Stimulated activated CD8-positive, alpha-beta memory T cell treated with anti-CD3 and anti-CD28 coated beads, Interleukin-4, amount 100 ng/mL, for 24 hours (primary cell): ENCODE measurements at places on chromosomes 6 and 20.

GRCh38 chr20:4956200-4956810 is 45.0 kb downstream of the SLC23A2 start:
- no peak for DNase-seq

GRCh38 chr6:116057766-116058165 is 2.9 kb downstream of the FRK start:
- no peak for DNase-seq

DNA sequence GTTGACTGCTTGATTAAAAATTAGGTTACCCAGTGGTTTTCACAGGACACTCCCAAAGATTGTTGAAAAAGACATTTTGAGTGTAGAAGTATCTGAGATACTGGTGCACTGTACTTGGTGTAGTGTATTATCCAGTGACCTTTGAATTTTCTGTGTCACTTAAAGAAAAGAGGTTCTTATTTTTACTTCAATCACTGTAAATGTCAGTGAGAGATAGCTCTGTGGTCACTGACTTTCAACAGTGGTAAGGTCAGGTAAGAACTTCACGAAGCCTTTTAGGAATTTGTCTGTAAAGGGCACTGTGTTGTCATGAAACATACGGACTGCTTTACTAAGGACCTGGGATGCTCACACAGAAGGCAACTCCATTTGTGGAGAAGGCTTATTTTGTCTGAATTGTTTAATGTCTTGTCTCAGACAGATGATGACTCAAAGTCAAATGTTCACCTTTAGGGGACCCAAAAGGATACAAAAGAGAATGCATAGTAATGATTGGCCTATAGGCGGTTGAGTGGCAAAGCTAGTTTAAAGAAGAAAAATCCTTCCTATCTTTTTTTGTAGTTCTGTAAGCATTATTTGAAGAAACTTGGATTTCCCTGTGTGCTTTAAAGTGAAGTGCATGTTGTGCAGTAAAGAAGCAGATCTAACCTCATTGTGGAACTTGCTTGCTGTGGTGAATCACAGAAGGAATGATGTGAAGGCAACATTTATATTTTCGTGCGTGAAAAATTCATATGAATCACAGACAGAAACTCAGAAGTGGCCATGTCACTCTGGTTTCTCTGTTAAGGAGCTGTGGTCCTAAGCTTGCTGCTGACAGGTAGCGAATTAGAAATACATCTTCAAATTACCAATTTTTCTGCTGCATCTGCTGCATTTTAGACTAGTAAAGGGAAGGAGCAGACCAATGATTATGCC is 47.3 kb downstream of the ZFAND3 start:
- no peak for DNase-seq

DNA sequence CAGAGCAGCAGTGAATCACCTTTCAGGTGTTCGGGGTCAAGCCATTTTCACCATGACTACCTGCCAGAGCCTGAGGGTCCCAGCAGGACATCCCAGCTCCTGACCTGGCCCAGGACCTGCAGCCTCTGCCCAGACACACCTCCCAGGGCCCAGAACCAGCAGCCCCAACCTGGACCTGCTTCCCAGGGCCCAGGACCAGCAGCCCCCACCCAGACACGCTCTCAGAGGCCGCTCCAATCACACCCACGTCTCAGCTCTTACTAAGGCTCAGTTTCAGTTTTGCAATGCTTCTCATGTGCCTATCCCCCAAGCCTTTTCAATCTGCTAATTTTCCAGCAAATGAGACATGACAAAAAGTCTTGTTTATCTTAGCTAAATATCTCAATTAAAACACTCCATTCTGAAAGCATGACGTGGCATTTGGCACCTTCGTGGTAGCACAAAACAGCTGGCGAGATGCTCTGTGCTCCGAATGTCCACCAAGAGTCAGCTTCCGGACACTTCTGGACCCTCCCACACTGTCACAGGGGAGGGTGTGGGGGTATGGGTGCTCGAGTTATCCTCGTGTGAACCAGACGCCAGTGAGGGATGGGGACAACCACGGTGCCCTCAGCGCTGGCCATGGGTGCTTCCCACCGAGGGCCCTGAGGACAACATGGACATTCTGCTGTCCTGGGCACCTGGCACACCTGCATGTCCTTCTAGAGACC is 253.2 kb downstream of the DLL1 start:
- DNase-seq, result no peak

DNA sequence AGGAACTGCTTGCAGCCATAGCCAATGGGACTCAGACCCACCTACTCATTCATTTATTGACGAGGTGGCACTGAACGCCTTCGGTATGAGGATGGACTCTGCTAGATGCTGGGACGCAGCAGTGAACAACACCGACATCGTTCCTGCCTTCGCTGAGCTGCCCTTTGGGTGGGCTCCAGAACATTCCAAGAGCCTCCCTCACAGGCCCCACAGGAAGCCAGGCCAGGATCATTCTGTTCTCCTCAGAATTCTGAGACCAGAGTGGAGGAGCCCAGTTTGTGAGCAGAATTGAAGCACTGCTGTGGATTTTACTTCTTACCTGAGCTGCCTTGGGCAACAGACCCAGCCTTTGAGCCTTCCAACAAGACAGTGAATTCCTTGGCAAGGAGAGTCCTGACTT is 82.1 kb downstream of the KCNB1 start:
- DNase-seq, result no peak
